ENCODE measurements at places on chromosomes 4 and X.

DNA sequence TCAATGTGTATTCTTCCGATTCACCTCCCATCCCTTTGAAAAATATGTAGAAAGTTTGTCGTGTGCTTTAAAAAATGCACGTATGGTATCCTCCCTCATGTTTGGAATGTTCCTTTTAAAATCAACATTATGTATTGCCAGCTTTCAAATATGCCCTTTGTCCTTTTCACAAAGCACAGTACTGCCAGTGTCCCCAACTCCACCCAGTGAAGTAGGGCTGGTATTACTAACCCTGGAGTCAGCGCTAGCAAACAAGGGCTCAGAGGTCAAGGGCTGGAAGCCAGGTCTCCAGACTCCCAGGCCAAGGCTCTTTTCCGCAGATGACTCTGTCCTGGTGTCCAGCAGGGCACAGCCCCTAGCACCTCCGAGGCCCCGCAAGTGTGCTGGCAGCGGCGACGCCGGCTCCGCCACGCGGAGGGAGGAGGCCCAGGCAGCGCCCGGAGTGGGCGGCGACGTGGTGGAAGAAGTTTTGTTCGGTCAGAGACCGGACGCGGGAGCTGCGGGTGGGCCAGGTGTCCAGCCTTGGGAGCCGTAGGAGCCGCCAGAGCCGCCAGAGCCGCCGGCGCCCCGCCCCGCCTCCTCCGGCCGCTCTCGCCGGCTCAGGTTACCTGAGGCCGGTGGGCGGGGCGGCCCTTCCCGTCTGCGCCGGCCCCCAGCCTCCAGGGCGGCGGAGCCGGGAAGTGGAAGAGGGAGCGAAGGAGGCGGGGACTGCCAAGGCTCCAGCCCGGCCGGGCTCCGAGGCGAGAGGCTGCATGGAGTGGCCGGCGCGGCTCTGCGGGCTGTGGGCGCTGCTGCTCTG is at the start of gene IL13RA1:
TSS of gene IL13RA1 (plus strand) at position 720 of the 799 bp plus-strand sequence. CDS start at position 753, 33 bp downstream.
- DNase-seq = no peak

- no peak for DNase-seq
These were observed 62.0 kb downstream of the SLC4A4 start for GRCh38 chr4:71400810-71401209.

- no peak for DNase-seq
These were observed 1.5 kb downstream of the BEND4 start for GRCh38 chr4:42150653-42151567.

GRCh38 chr4:27514711-27515110 is 654.1 kb downstream of the STIM2 start:
- no peak for DNase-seq

DNA sequence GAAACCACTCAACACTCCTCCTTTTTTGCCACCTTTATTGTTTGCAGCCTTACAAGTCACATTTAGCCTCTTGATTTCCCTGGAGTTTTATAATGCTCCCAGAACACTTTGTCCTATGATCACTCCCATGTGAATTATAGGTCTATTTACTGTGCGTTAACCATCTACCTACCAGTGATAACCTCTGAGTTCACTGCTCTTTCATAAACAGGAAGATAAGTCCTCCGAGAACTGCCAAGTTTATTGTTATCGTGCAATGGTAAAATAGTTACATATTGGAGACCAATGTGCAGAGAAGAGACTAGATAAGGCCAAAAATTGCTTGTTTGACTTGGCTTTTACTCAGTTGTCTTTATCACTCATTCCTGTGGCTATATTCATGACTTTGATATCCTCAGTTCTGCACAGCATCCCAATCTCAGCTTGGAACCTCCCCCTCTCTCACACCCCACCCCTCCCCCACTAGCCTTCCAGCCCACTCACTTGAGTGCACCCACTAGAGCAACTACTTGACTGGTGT is 12.9 kb upstream of the NUDT9 start:
- DNase-seq = no peak

DNA sequence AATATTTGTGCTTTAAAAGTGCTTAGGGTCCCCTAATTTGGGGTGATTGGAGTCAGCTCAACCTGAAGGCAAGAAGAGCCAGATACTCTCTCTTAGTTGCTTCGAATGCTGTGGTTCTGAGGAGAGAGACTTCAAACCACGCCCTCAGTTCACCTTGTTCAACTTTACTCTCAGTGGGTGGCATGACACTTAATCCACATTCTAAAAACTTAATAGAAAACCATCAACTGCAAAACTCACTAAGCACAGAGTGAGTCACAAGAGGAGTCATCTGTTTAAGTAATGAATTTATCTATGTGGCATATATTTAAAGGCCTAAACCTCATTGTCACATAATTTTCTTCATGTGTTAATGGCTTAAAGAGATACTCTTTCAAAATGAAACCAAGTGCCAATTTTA is 99.5 kb upstream of the SLC4A4 start:
- DNase-seq = no peak

GRCh38 chr4:83083925-83084475 is 30.5 kb downstream of the PLAC8 start:
- DNase-seq = peak; percentile 78

- no peak for DNase-seq
These were observed 9.0 kb upstream of the NSG1 start for GRCh38 chr4:4377732-4378460.

GRCh38 chr4:98248934-98249333 is 12.2 kb upstream of the RAP1GDS1 start:
- DNase-seq = no peak

GRCh38 chrX:47217121-47217851 is 1.2 kb upstream of the CDK16 start:
- no peak for DNase-seq

DNA sequence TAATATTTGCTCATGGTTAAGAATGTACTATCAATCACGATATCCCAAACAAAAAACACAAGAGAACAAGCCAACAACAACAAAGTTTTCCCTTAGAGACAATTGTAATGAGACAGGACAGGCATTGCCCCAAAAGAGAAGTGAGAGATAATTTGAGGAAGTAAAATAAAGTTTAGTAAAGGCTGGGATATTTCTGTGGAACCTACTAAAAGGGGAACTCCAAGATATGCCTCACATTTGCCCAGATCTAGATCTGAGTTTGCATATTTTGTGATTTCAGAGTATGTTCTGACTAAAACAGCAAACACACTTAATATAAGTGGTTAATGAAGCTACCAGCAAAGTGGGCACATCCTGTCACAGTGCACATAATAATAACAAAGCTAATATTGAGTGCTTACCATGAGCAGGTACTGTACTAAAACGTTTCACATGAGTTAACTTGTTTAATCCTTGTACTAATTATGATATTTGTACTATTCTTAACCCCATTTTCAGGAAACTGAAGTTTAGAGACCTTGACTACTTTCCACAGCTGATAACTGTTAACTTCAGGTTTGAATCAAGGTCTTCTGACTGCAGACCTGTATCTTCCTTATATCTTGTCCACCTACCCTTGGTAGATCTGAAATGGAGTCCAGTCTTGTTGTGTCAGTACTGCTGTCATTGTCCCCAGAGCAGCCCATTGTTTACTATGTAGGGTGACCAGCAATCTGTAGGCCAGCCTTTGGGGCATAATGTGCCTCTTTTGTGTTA is 26.0 kb upstream of the BMP2K start:
- DNase-seq = no peak
